ENCODE measurements at places on chromosomes 7 and 10. TPM values are rescaled to one million over a fixed set of nuclear protein-coding genes. Genes with fewer than 3 reads are reported as not detected.

The PPP1R3A gene
- not detected for total RNA-seq

The DLX5 gene
- total RNA-seq = not detected

The GTF2I gene
- 57.8 TPM for total RNA-seq

The NT5C2 gene
- total RNA-seq = 9.9 TPM

The TIMM23 gene
- 178 TPM for total RNA-seq

The VSTM2A gene
- not detected for total RNA-seq

The MICALL2 gene
- 7.9 TPM for total RNA-seq

The ADAM8 gene
- 1.5 TPM for total RNA-seq

The HKDC1 gene
- total RNA-seq = not detected

The RNF148 gene
- not detected for total RNA-seq

The PRSS1 gene
- not detected for total RNA-seq

The PRSS37 gene
- not detected for total RNA-seq

The PLAC9 gene
- total RNA-seq = 3.8 TPM

The VWA2 gene
- not detected for total RNA-seq

The DDX21 gene
- total RNA-seq = 68.3 TPM
